ENCODE measurements at places on chromosomes 12 and 14. TPM values are rescaled to one million over a fixed set of nuclear protein-coding genes. Genes with fewer than 3 reads are reported as not detected.

EIF2B1 gene
- total RNA-seq: 70.8 TPM

HHIPL1 gene
- 0.84 TPM for total RNA-seq

RIMKLB gene
- total RNA-seq: 4.9 TPM

DNA sequence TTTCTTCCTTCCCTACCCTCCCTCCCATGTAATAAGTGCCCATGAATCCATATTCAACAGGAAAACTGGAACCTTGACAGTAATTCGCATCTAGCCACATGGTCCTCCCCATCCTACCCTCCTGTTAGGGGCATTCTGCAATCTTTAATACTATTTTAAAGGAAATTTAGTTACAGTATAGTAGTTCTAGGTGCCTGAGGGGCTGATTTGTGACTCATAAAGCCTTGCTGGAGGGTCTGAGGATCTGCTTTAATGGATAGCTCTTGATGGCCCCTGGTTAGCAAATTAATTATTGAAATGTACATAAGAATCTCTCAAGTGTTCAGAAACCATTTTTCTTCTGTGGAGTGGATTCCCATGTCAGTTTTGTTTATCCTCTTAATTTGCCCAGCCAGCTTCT is 54.1 kb downstream of the ESRRB start:
- DNase-seq: no peak

DNA sequence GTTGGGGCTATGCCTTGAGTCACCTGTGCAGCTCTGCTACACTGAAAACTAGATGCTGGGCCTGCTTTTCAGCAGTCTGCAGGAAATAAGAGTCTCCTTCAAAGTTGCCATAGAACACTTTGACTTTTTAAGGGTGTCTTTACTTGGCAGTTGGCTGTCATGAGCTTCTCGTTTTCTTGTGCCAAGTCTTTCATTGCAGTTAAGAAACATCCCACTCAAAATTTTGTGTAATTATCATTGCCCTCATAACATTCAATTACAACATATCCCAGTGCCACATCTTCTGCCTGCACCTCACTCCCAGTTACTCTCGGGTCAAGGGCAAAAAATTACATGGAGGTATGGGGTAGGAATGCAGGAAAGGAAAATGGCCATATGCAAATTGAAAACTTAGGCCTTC is 29.1 kb downstream of the GPR65 start:
- DNase-seq: no peak

GRCh38 chr14:97097296-97097695 is 300.1 kb downstream of the VRK1 start:
- DNase-seq: no peak

DNA sequence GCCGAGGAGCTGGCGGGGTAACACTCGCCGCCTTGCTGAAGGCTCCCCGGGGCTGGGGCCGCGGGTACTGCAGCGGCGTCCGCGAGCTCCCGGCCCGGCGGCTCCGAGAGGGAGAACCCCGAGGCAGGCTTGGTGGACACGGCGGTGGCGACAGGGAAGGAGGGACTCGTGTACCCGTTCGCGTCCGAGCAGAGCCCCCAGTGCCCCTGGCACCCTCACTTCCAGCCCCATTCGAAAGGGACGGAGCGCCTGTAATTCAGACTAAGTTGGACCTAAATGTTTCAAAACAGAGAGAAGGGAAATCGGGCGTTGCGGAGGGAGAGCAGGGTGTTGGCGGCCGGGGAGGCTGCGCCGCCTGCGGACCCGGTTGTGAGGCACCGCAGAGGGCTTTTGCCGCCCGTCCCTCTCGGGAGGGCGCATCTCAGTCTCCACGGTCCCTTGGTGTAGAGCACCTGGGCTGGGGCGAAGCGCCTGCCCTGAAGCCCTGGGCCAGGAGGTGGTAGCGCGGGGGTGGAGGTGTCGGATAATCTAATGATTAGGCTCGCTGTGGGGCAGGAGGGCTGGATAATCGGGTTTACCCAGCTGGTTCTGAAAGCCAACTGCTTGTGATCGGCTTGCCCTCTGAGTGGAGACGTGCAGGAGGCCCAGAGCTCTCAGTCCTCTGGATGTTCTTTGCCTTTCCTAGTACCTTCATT is 771 bp downstream of the DAAM1 start:
- peak; percentile 52 for DNase-seq

DNA sequence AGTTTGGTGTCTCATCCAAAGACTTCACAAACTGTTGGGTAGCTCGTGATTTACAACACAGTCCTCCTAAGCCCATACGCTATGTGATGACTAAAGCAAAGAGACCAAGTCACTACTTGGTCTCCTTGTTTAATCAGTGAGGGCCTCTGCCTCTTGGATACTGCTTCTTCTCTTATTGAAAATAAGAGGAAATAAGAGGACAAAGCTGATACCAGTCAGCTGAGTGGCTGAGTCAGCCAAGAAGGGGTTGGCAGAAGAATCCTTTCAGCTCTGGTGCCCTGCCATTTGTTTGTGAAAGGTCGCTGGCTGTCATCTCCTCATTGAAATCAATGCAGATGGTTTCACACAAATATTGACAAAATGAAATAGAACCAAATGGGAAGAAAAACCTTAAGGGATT is 67.5 kb upstream of the SLC35F4 start:
- DNase-seq: peak; percentile 37

GRCh38 chr14:94343238-94344005 is 20.3 kb upstream of the SERPINA6 start:
- no peak for DNase-seq

DNA sequence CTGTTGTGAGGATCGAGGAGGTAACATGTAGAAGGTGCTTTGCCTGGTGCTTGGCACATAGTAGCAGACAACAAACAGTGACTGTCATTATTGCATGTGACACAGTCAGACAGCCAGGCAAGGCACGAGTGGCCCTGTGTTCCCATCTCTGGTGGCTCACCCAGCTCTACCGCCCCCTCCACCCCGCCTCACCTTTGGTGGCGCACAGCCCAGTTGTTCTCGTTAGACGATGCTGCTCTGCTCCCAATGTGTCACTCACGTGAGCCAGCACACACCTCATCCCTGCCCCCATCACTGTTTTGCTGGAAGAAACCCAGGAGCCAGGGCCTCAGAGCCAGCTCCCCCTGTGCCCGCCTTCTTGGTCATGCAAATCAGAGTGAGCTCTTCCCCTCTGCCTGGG is 113.3 kb downstream of the CALM1 start:
- peak; percentile 10 for DNase-seq

DNA sequence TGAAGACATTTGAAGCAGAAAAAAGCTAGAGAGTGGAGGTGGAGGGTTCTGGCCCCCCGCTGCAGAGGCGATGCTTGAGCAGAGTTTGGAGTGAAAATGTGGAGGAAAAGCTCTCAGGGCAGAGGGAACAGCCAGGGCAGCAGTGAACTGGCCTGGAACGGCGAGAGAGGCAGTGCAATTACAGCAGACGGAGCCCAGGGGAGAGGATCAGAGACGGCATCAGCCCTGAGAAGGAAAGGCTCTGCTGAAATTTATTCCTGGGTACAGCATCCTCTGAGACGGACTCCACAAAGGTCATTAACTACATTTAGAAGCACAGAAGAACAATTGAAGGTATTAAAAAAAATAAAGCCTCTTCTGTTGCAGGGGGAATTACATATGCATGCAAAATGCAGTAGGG is 14.2 kb downstream of the STON2 start:
- DNase-seq: no peak

DNA sequence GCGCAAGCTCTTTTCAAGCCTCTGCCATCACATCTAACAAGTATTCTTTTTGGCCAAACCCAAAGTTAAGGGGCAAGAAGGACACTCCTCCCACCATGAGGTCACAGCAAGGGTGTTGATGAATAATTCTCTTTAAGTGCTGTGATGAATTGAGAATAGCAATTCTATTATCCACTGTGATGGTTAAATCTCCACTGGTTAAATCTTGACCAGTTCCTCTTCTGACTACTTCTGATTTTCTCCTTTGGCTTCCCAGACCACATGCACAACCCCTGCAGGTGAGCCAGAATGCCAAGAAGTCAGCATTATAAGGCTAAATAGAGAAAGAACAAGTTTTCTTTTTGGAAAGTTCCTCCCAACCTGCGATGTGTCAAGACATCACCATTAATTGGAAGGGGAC is 90.6 kb upstream of the BCL2L14 start:
- no peak for DNase-seq

DNA sequence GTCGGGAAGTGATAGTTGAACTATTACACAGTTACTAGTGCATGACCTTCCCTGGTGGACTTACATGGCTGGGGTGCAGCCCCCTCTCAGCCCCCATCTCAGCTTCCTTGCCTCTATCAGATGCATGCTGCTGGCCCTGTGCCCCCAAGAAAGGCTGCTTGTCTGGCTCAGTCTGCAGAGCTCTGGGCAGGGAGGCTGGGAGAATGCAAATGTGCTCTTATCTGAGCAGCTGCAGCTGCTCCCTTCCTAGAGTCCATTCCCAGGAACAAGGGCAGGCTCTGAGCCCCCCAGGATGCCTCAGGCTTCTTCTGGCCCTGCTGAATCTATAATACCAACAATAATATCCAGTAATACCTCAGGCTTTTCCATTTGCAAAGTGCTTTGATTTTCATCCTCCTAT is 218.1 kb upstream of the SRRM4 start:
- DNase-seq: no peak

DNA sequence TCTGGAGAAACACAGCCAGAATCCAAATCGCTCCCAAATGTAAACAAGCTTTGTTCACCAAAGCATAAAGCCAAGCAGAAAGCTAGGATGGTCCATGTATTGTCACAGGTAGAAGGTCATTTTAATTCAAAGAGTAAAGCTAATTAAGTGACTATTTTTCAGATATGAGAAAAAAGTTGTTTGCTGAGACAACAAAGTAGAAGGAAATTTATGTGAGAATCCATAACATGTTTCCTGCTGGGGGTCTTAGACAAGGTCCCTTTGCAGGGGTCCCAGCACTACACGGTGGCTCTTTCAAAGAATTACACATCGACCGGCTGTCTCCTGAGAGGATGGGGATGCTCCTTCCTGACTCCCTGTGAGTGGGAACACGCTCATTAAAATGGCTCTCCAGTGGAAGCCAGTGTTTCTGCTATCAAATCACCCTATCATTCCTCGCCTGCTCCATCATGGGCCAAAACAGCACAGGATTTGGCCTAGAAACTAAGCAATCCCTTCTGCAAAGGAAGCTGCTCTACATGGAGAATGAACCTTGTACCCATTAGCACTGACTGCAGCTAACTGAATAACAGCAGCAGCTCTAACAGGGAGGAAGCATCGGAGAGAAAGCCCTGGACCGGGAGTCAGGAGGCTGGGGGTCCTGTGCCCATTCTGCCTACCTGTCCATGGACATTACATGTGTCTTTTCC is 175.3 kb downstream of the STXBP6 start:
- no peak for DNase-seq

DNA sequence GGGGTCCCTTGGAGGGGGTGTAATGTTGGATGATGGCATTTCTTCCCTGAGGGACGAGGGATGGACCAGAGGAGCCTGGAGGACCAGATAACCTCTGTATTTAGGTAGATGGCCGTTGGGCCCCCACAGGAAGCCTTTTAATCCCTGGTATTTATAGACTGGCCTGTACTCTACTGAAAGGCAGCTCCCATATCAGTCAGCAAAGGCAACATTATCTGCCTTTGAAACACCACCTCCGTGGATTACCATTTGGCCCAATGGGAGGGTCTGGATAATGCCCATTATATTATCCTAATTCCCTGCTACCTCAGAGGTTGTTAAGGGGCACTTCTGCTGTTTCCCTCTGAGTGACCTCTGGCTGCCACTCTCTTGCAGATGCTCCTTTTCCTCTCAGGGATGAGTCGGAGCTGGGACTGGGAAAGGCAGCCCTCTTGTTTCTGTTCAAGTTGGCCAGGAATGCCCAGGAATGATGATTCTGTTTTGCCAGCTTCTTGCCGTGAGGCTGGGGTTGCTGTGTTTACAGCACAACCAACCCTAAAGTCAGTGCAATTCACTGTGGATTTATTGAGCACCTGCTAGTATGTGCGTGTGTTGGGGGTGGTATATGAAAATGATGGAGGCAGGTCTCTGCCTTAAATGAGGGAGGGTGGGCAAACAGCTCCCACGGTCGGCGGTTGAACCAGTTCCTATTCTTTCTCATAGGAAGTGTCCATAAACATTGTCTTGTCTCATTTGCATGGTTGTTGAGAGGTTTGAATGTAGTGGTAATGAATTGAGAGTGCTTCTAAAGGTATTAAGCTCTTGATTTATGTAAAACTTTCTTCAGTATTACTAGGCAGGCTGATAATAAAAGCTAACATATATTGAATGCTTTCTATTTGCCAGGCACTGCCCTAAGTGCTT is 18.1 kb downstream of the SUSD6 start:
- DNase-seq: no peak

DNA sequence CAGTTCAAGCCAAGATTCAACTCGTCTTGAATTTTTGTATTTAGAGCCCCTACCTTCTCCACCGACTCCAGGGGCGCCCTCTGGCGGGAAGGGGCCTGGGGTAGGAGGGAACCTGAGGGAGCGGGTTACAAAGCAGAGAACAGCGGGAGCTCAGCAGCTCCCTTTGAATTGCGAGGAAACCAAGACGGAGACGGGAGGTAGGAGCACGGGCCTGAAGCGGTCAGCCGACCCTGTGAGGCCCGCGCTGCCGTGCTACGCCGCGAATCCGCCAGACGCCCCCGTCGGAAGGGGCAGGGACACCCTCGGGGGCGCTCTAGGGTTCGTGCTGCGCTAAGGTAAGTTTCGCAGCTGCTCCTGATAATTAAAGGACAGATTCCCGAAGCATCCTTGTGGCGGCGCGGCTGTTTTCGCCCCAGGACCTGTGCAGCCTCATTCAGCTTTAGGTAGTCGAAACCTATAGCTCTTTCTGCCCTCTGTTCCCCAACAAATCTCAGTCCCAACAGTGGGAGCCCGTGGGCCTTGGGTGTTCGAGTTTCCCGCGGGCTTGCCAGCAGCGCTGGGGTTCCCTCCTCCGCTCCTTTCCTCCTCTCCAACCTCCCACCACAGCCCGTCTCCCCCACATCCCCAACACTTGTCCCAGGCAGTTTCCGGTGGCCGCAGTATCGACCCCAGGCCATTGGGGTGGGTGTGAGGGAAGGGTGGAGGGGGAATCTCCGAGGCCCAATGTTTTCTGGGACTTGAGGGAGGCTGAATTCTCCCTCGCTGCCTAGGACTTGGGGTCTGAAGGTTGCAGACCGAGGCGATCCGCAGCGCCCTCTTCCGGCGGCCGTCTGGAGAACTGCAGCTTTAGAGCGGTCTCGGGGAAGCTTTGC is 5.1 kb upstream of the NKX2-1 start:
- DNase-seq: peak; percentile 62

DNA sequence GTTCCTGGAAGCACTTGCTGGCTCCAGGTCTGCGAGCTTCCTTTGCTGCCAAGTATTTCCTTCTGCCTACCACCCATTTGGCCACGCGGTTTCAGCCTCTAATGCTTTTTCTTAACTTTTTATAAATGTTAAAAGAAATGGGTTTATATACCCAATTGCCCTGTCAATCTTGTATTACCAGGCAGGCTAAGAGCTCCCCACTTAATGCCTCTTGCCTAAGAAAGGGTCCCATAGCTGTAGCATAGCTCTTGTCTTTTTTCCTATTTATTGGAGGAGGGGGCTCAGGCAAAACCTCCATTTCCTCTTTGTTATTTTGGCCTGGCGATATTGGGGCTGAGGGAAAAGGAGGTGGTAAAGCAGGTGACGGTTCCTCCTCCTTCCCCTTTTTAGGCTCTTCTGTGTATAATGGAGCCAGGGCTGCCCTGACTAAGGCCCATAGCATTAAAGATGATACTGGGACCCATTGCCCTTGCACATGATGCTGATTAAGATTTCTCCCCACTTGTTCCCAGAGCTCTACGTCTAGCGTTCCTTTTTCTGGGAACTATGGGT is 21.6 kb upstream of the BLTP3B start:
- DNase-seq: no peak

- DNase-seq: peak; percentile 53
Observed at GRCh38 chr14:35336494-35337268, 44.5 kb downstream of the PSMA6 start.
